Suppressor macrophage treated with lipopolysaccharide for 1 hour (primary cell): ENCODE measurements at places on chromosomes 7 and 10.
A peak's percentile ranks its signal among the peaks of the same experiment; 100 is the strongest.

DNA sequence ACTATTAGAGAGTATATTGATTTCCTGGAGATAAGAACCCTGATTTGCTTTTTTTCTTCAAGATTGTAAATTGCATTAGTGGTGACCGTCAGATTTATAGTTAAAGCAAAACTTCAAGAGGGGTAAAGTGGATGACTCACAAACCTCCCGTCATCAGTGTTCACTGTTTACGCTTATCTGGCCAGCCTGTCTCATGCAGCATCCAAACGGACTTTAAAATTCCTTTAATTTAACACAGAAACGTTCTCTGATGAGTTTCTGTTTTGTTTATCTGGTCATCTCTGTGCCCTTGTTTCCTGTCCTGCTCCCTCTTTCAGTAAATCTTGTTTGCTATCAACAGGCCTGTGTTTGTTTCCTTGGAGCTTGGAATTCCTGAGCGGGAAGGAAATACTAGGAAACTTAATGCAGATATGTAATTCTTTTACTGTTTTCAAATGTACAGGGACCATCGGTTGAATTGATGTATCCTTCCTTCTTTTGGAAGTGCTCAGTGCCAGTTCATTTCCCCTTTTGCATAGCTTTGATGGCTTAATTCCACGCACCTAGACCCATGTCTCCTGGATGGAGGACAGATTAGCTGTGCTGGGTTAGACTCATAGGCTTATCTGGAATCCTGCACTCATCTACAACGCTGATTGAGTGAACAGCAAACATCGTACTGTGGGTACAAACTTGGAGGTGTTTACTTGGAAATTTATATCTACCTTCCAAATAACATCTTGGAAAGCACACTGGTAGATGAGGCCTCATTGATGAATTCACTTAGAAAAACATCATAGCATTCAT lies 21.3 kb downstream of the PTPRE start:
- peak; percentile 56 for DNase-seq

GRCh38 chr10:117408436-117409384 lies 33.5 kb upstream of the PDZD8 start:
- no peak for DNase-seq

GRCh38 chr10:75291805-75292204 lies 56.0 kb upstream of the COMTD1 start:
- no peak for DNase-seq

GRCh38 chr10:107477266-107477665 lies 312.8 kb upstream of the SORCS1 start:
- peak; percentile 67 for DNase-seq

GRCh38 chr7:134636008-134636449 lies 10.6 kb upstream of the BPGM start:
- DNase-seq, result peak; percentile 50

DNA sequence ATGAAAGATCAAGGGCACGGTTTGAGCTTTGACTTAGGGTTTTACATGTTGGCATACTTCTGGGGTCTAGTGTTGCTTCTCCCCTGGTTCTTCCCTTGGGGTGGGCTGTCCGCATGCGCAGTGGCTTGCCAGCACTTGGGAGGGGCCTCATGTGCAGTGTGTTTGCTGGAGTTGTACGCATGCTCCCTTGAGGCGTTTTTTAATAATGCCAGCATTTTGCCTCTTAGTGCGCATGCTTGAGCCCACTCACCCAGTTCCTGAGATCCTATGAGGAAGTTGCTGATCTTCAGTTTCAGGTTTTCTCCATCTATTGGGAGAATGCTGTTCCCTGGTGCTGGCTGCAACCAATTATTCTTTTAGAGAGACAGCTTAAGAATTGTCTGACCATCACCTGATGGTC lies 113.4 kb upstream of the GPR141 start:
- DNase-seq, result no peak

GRCh38 chr10:114070710-114071109 lies 27.0 kb downstream of the ADRB1 start:
- no peak for DNase-seq

GRCh38 chr10:79022565-79023230 lies 46.1 kb upstream of the ZMIZ1 start:
- DNase-seq, result peak; percentile 45

GRCh38 chr10:24793648-24794379 lies 70.1 kb upstream of the ARHGAP21 start:
- no peak for DNase-seq

- DNase-seq, result no peak
Measured at GRCh38 chr10:130177250-130177649, 41.1 kb downstream of the GLRX3 start.

- DNase-seq, result no peak
Measured at GRCh38 chr10:48526011-48526821, 78.7 kb downstream of the ARHGAP22 start.

- no peak for DNase-seq
Measured at GRCh38 chr10:37737336-37737735, 120.1 kb downstream of the ZNF248 start.

DNA sequence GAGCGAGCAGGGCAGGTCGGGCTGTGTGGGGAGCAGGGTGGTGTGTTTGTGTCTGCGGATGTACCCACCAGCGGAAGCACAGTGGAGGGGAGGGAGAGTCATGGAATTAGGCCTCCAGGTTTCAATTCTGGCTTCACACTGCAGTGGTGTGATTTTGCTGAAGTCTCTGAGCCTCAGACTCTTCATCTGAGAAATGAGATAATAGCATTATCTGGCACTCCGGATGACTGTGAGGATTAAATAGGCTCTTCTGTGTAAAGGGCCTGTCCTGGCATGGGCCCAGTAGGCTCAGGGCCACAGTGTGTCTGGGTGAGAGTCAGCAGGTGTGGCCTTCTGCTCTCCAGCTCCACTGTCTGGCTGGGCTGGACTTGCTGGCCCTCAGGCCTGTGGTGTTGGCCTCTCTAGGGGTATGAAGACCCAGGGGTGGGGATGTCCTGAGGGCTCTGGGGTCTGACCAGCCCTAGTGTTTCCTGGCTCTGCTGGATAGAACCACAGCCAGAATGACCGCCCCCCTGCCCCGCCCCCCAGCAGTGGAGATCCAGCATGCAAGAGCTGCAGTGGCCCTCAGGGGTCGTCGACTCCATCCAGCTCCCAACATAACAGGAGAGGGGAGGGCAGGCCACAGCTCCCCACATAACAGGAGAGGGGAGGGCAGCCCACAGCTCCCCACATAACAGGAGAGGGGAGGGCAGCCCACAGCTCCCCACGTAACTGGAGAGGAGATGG lies 178.6 kb downstream of the RPS24 start:
- no peak for DNase-seq

DNA sequence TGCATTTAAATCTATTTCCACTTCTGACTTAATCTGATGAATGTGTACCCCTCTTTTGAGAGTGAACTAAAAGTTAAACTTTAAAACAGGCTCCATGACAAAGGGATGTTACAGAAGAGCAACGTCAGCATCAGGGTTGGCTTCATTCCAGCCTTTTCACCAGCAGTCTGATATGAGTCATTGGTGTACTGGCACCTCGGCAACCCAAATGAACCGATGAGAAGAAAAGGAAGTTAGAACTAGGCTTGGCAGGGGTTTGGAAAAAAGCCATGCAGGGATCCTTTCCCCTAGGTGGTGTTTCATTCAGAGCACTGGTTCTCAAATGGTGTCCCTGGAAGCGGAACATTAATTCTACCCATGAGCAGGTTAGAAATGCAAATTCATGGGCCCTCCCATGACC lies 53.6 kb downstream of the SEC61G start:
- DNase-seq, result peak; percentile 1

- DNase-seq, result no peak
Measured at GRCh38 chr7:88772776-88773175, 13.3 kb downstream of the ZNF804B start.

DNA sequence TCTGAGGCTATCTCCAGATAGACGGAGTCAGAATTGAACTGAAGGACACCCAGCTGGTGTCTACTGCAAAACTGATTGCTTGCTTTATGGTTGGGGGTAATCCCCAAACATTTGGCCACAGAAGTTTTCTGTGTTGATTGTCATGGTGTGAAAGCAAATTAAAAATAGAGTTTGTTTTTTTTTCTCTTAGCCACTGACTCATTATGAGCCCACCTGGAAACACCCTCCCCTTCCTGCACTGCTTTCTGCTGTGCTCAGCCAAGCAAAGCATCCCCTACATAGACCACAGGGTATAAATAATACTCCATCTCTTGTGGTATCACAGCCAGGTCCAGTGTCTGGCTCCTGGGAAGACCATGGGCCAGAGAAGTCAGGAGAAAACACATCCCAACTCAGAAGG lies 6.5 kb upstream of the VWC2 start:
- DNase-seq, result no peak

- DNase-seq, result no peak
Measured at GRCh38 chr10:29256586-29256985, 32.3 kb upstream of the LYZL1 start.

DNA sequence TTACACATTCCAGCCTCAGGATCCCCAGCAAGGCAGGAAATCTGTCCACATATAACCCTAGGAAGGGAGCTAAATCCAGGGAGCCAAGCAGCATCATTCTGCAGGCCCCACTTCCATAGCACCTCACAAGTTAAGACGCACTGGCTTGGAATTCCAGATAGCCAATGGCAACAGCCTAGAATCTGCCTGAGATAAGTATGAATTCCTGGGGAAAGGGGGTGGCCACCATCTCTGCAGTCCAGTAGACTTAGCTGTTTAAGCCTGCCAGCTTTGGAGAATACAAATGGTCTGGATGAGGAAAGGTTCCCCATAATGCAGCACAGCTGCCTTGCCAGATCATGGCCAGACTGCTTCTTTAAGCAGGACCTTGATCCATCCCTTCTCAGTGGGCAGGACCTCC lies 179.4 kb upstream of the PRSS1 start:
- no peak for DNase-seq

DNA sequence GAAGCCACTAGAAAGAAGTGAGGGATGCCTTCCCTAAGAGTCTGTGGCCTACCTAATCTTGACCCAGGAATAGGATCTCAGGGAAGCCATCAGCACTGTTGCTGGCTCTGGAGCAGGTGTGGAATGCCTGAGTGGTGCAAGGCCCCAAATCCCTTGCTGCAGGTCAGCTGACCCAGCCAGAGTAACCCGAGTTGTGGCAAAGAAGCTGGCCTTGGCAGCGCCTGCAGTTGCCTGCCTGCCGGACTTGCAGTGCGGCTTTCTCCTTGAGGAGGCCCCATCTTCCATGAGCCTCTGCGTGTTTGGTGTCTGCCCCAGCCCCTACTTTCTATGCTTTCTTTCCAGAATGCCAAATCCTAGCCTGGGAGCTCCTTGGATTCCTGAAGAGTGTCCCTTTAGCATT lies 5.8 kb downstream of the KIAA1217 start:
- no peak for DNase-seq

DNA sequence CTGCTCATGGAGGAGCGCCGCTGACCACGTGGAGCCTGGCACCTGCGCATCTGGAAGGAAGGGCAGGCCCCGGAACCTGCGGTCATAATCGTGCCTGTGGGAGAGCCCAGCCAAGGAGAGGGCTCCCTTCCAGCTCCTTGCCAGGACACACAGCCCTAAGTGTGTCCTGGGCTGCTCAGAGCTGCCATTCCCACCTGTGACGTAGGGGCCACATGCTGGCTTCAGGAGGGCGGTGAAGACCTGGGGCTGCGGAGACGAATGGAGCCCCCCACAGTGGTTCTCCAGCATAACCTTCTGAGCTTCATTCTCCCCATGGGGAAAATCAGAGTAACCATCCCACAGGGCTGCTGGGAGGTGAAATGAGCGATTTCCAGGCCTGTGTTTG lies 127.6 kb upstream of the CHST15 start:
- no peak for DNase-seq

DNA sequence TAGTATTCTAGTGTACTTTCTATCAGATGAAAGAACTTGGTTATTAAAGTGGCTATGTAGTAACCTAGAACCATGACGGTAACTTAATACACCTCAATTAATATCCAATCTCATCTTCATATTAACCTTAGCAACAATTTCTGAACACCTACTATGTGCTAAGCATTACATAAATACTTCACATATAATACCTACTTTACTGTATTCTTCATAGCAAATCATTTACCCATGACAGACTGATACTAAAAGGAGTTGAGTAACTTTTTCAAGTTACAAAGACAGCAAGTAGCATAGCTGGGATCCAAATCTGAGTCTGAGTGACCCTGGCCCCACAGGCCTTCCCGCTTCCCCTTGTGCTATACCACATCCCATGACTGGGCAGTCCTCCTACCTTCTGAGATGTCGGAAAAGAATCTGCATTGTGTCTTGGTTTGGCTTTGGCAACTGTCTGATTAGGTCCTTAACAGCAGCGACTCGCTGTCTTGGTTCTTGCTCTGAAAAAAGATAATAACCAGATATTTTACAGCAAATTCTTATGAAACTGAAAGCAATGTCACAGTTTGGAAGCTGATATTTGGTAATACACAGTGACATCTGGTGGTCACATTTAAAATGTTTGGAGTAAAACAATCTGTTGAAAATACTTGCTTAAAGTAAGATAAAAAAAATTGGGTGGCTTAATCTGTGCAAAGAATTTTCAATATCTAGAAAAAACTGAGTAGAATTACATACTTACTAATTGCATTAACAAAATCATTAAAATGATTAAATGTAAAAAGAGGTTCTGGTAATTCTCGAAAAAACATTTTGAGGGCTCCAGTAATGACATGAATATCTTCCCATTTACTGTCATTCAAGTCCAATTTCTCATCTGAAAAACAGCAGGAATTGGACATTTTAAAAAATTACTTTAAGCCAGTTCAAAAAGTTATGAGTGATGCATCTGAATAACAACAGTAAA lies 120.1 kb downstream of the ARHGAP12 start:
- peak; percentile 55 for DNase-seq

DNA sequence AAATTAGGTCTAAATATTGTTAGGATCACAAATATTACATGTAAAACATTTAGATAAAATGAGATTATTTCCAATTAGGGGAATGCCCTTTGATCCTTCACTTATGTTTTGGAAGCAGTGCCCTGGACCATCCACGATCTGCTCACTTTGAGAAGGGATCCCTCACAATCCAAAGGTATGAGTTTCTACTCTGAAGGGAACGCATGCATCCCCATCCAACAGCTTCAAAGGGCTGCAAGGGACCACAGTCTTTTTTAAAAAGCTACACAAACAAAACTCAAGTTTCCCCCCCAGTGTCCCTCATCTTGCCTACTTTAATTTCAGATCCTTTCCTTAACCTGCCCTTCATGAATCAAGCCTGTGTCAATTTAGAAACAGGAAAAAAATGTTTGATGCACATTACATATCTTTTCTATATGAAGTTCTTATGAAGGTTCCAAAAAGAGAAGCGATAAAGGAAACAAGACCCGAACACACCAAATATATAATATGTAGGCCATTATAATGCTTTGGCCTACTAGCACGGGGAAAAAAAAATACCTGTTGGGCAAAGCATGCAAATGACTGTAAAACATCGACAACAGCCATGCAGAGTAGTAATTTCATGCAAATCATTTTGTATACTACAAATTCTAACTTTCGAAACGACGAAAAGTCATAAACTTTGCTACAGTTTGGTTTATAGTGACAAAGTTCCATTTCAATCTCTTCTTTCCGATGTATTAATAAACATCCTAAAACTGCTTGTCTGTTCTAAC lies 2.0 kb downstream of the EIF3A start:
- DNase-seq, result no peak
